ENCODE measurements at places on chromosomes 1 and 21.
A peak's percentile ranks its signal among the peaks of the same experiment; 100 is the strongest.

- DNase-seq, result no peak
Observed at GRCh38 chr21:38346286-38346685, 89.5 kb downstream of the KCNJ15 start.

DNA sequence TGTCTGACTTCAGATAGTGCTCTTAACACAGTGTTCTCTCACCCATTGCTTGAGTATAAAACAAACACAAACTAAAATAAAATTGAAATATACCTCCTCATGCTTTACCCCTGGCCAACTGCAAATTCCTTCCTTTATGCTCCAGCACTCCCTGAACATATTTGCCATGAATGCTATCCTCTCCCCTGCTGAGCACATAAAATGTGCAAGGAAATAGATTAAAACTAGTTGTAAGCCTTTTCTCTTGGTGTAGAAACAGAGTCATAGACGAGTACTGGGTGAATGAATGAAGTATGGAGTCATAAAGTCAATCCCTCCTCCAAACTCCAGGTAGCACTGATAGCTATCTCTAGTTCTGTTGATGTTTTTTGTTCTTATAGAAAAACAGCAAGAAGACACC is 2.6 kb downstream of the GPR161 start:
- no peak for DNase-seq

- no peak for DNase-seq
Observed at GRCh38 chr1:201780952-201781351, 48.0 kb upstream of the IPO9 start.

DNA sequence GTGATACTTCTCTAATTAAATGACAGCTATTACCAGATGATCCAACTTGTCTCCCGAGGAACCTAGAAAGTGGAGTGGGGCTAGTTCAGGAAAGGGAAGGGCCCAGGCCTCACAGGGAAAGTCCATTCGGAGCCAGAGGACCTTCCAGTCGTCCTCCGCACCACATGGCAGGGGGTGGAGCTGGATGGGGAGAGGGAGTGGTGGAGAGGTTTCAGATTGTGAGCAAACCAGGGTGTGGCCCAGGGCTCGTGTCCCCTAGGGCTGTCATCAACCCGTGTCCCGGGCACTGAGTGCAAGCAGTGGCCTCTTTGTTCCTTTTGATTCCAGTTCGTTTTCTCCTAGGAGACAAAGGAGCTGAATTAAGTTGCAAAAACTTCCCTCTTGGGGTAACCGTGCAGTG is 114.9 kb downstream of the HUNK start:
- peak; percentile 20 for DNase-seq

DNA sequence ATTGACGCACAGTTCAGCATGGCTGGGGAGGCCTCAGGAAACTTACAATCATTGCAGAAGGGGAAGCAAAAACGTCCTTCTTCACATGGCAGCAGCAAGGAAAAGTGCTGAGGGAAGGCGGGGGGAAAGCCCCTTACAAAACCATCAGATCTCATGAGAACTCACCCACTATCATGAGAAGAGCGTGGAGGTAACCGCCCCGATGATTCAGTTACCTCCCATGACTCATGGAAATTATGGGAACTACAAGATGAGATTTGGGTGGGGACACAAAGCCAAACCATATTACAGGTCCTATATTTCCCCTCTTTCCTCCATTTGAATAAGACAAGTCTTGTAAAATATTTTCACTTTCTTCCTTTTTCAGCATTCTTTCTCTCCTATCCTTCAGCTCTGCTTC is 7.7 kb upstream of the TTLL7 start:
- DNase-seq, result no peak

DNA sequence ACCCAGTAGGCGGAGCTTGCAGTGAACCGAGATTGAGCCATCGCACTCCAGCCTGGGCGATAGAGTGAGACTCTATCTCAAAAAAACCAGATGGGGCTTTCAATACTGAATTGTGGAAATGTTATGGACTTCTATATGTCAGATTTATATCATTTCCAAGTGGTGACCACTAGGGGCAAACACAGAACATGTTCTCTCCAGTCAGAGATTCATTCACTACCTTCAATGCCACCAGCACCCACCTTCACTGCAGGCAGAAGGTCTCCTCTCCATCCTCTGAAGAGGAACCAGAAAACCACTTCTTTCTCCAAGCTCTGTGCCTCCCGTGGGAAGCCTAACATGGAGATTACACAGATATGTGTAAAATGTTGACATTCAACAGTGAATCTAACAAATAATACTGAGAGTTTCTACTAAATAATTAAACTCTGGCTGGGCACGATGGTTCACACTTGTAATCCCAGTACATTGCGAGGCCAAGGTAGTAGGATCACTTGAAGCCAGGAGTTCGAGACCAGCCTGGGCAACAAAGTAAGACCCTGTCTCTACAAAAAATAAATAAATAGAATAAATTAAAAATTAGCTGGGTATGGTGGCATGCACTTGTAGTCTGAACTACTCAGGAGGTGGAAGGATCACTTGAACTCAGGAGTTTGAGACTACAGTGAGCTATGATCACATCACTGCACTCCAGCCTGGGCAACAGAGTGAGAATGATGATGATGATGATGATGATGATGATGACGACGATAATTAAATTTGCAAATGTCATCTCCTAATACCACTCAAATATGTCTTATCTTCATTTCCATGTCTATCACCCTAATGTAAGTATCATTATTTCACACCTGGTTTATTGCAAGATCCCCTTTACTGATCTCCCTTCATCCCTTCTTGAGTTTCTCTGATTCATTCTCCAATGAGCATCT is 151.1 kb downstream of the ZNF281 start:
- DNase-seq, result peak; percentile 43

DNA sequence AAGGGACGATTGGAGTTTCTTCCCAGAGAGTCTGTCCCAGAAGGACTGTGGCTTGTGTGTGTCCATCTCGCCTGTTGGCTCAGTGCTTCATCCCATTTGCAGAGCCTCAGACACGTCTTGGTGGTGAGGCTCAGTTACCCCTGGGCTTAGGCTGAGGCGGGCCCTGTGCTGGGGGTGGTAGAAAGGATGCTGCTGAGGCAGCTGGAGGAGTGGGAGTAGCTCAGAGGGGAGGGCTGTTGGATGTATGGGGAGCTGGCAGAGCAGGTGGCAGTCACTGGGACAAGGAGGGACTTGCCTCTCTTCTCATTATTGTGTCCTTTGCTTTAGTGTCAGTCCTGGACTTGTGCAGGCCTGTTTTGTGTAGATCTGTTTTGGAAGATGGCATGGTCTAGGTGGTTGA is 7.3 kb upstream of the MIIP start:
- DNase-seq, result no peak

GRCh38 chr1:27439150-27439549 is 46.7 kb downstream of the GPR3 start:
- DNase-seq, result no peak

All from GM23338 (cell line).